ENCODE measurements at places on chromosomes 4 and X.

DNA sequence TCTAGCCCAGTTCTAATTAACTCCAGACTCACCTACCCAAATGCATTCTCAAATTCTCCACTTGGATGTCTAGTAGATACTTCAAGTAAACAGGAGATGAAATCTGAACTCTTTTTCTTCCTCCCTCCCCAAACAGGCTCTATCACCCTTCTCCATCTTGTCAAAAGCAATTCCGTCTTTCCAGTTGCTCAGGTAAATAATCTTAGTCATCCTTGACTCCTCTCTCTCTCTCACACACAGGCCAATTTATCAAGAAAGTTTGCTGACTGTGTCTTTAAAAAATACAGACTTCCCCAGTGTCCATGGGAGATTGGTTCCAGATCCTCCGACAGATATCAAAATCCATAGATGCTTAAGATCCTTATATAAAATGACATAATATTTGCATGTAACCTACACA is 12.9 kb downstream of the TXK start:
- DNase-seq, result no peak

- peak; percentile 19 for DNase-seq
Measured at GRCh38 chr4:27684610-27685011, 824.0 kb downstream of the STIM2 start.

DNA sequence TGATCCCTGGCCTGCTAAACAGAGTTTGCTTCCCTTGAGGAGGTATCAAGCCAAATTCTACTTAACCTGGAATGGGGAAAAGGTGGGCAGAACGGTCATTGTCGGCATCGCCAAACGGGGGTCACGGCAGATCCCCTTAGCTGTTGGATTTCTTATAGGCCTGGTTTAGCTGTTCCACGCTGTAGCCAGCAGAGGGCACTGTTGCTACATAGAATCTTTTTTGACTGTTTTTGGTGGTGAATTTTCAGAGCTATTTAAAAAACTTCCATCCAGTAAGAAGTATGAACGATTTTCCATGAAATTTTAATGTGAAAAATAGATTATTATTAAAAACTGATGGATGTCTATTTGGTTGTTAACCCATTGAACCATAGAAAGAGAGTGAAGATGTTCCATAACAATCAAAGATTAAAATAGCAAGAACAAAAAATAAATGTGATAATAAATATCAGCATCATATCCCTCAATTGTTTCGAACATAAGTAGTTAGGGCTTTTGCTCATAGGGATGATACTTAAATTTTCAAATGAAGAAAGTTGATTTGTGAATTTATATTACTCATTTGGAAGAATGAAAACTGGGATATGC is 56.6 kb downstream of the LINC00632 start:
- peak; percentile 20 for DNase-seq

DNA sequence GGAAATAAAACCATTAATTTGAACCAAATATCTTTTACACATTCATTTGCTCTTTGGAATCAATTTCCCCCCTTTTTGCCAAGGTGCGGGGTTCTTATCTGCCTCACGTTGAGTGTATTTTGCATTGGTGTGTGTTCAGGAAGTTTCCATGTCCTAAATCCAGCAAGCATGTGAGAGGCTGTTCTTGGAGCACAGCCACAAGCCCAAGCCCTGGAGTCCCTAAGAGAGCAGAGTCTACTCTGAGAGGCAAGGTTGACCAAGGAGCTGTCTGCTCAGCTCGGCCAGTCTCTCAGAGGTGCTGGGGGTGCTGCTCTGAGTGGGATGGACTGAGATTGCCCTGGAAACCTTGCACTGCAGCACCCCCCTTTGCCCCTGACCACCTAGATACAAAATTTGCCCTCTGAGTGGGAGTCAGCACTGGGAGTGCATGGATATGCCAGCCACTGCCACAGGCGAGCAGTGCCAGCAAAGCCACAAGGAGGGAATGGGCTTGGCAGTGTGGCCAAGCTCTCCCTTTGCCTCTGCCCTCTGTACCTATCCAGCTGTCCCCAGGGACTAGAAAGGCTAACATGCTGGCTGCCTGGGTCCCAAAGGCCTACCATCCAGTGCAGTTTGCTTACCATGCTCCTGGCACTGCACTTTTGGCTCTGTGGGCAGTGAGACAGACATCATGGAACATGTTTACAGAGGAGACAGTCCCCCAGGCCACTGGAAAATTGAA is 20.5 kb upstream of the FAM193A start:
- peak; percentile 52 for DNase-seq

- DNase-seq, result no peak
Measured at GRCh38 chrX:51860679-51861078, 32.7 kb upstream of the MAGED1 start.

GRCh38 chr4:145883101-145883694 is 55.4 kb downstream of the ZNF827 start:
- no peak for DNase-seq

- DNase-seq, result no peak
Measured at GRCh38 chrX:17005712-17006368, 59.4 kb downstream of the REPS2 start.

DNA sequence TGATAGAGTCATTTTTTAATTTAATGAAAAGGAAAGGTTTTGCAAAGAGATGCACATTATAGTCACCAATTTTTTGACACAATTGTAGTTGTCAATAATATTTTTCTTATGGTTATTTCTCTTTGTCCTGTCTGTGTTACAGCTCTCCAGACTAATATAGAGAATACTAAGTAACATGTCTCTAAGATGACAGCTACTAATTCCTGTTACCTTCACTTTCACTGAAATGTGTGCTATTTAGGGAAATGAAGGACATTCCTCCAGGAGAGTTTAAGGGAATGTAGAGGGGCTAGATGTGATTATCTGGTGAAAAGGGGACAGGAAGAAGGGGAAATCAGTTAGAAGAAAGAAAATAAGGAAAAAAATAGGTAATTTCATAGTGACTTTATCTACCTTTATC is 1.4 kb downstream of the KLHL5 start:
- DNase-seq, result no peak

- no peak for DNase-seq
Measured at GRCh38 chrX:43590150-43590549, 65.9 kb upstream of the MAOA start.

- DNase-seq, result no peak
Measured at GRCh38 chrX:17226736-17227135, 148.3 kb upstream of the NHS start.

DNA sequence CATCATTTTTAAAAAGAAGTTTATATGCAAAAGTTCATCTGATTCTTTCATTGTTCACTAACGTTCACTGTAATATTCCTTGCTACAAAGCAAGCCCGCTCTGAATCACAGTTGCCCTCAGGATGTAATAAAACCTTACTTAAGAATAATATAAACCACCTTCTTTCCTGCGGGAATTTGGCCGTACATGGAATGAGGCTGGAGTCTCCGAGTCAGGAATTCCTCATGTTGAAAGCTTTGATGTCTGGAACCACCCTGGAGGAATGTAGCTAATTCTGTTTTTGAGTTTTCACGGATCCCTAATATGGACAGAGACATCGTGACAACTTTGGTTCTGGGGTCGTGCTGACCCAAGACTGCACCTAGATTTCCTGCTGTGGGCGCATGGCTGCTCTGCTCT is 58.5 kb downstream of the CRLF2 start:
- DNase-seq, result no peak

DNA sequence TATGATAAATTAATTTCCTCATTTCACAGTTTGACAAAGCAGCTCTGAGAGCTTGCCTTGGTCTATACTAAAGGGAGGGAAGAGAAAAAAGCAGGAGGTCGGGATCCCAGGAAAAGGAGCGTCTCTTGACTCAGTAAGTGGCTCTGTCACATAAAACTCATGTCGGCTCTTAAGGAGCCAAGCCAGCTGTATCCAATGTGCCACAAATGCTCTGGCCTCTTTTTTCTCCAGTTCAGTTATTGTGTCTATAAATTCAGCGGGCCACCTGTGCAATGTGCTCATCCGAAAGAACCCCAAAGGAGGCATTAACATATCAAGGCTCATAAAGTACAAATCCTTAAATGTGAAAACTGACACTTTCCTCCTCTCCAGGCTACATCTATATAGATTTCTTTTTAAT is 337.7 kb upstream of the FAM241A start:
- no peak for DNase-seq

DNA sequence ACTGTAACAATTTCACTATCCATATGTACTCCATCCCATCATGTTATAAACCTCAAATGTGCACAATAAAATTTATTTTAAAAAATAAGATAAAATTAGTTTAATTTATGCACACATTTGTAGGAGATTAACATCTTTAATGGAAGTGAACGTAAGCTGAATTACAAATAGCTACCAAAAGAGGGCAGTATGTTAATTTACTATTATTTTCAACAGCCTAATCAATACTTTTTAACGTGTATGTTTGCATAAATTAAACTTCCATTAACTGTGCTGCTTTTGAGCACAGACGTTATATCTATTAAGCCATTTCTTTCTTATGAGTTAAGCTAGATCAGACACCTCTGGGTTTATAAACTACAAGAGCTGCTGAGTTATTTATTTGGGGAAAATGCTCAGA is 56.5 kb upstream of the PHKA2 start:
- no peak for DNase-seq

DNA sequence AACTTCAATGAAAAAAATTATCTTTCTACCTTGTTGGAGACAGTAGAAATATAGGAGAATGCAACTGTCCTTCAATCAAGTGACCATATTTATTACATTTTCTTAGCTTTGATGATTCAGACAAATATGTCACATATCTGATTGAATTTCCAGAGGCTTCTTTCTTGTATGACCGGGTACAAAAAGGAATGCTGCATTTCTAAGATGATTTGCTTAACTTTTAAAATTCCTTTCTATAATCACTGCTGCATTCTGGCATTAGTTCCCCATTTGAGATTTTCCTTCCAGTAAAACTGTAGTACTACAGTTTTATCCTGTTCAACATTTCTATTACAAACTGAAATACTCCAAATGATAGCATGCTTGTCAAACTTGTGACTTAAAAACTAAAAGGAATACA is 5.2 kb downstream of the MFSD8 start:
- DNase-seq, result no peak

- DNase-seq, result peak; percentile 52
Measured at GRCh38 chrX:129957241-129958082, 25.0 kb upstream of the BCORL1 start.

DNA sequence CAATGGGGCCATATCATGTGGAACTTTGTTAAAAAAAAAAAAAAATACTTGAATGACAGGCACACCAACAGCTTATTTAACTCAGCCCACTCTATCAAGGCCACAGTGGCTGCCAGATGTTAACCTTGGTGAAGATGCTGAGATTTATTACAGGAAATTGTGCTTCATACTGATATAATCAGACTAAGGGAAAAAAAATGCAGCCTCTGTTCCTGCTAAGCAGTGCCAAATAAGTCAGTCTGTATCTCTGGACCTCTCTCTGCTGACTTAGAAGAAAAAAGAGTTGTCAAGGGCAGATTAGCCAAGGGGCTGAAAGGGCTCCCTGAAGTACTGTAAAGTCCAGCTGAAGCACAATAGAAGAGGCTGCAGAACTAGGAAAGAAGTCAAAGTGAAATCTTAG is 677.7 kb upstream of the HTR2C start:
- no peak for DNase-seq

DNA sequence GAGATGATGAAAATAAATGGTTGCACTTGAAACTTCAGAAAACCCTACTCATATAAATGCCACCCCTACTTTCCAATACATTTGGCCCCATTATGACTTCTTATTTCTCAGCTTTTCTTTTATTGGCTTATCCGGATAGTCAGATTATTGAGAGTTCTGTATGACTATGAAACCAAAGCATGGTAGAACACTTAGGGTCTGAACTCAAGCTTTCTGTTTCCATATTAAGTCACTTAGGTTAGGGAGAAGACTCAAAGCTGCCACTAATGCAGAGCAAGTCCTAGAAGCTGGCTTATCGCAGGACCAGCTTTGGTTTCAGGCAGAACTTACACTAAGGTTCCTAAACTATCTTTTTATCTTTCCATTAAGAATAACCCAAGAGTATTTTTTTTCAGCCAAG is 229.9 kb upstream of the CPEB2 start:
- no peak for DNase-seq

DNA sequence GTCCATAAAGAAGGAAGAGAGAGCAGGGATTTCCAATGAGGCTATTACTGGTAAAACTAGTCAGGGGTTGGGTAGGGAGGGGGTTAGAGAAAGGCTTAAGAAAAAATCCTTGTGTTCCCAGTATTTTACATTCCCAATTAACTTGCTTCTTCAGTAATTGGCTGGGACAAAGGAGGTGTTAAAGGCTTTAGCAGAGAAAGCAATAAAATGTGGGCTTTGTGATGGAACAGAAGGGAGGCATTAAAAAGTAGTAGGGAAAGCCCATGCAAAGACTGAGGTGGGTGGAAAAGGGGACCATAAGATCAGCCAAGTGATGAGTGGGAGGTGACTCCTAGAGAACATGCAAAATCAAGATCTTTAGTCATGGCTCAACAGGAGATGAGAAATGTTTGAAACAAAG is 1467.2 kb downstream of the RPA4 start:
- DNase-seq, result no peak

DNA sequence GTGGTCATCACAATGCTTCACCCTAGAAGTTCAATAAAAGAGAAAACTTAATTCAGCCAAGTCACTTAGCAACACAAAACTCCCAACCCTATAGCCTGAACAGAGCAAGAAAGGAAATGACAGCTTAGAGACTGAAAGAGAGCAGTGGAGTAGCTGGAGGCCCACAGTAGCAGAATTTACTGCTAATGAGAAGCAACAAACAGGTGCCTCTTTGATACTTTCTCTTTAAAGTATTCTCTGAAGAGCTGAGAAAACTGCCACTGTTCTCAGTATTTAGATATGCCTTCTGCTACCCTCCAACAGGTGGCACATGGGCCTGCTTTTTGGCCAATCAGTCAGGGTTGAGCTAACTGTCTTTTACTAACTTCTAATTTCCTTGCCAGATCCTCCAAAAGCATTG is 240.0 kb downstream of the GPC3 start:
- no peak for DNase-seq

GRCh38 chr4:81506731-81507130 is 35.0 kb upstream of the RASGEF1B start:
- no peak for DNase-seq

DNA sequence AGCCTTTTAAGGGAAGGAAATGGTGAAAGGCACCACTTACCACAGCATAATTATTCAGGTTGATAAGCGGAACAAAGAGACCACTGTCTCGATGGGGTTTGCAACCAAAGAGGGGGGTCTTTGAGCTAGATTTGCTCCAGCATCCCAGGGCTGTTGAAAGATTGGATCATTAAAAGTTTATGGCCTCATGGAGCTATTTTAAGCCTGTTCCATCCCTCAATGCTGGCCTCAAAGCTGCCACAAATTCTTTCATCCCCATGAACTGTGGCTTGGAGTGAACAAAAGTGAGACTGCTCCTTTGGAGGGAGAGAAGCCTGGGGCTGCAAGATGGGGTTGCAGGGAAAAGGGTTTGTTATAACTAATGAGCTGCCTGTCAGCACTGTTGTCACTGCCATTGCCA is 209.8 kb downstream of the RTL9 start:
- no peak for DNase-seq
